Naive thymus-derived CD4-positive, alpha-beta T cell (primary cell): ENCODE measurements at places on chromosomes 16 and 17.

GRCh38 chr17:37541880-37542660, 52.4 kb downstream of the DUSP14 start:
- no peak for DNase-seq

DNA sequence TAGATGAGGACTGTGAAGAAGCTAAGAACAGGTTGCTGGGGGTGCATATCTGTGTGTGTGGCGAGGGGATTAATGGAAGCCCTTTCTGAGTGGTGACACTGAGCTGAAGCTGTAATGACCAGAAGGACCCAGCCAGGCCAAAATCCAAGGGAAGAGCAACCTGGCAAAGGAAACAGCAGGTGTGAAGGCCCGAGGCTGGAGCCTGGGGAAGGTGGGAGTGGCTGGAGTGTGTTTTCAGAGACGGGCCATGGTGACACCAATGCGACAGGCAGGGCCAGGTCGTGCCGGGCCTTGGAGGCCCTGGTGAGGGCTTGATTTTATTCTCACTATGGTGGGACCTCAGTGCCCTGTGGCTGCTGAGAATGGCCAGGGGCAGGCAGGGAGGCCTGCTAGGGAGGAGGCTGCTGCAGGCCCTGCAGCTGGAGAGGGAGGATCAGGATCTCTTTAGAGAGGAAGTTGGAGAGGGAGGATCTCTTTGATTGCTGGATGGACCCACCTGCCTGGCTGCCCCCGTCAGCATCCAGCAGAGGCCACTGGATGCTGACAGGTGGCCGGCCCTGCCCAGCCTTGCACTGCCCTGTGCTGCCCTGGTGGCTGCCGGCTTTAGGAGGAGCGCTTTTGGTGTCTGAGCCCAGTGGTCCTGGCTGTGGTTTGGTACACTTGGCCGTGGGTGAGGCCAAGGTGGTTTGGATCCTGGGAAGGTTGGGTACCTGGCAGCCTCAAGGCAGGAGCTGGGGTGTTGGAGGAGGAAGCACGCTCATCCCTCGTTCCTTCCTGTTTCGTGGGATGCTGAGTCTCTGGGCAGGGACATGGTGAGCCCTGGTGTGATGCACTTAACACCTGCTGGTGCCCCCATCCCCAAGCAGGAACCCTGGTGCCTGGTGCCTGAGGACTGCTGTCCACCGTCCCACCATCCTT, 188.3 kb downstream of the SEC14L1 start:
- no peak for DNase-seq

DNA sequence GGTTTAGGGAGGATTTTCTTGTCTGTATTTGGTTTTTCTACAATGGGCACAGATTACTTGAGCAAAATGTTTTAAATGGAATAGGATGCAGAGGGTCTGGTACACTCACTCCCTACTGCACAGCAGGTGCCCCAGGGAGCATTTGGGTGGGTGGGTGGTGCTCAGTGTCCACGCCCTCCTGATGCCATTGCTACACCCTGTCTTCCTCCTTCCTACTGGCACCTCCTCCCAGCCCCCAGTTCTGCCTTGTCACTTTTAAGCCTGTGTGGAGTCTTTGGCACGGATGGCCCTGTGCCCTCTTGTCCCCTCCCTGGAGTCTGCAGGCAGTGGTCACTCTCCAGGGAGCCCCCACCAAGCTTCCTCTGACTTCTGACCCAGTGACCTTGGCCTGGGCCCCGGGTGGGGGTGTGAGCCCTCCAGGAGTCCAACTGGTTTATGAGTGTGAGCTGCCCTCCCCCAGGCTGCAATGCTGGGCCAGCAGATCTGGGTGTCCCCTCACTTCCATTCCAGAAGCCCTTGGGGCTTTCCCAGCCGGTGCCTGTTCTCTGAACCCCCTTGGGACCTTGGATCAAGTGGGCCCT, 15.5 kb downstream of the LLGL2 start:
- DNase-seq: no peak

DNA sequence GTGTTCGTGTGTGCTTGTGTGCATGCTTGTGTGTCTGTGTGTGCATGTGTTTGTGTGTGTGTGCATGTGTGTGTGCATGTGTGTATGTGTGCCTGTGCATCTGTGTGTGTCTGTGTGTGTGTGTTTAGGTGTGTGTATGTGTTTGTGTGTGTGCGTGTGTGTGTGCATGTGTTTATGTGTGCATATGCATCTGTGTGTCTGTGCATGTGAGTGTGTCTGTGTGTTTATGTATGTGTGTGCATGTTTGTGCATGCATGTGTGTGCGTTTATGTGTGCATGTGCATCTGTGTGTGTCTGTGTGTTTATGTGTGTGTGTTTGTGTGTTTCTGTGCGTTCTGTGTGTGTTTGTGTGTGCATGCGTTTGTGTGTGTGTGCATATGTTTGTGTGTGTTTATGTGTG, 106.6 kb upstream of the TNRC6C start:
- DNase-seq: no peak

GRCh38 chr16:64370112-64370511, 751.8 kb downstream of the CDH11 start:
- DNase-seq: no peak

GRCh38 chr16:51888534-51888933, 658.4 kb downstream of the TOX3 start:
- no peak for DNase-seq

DNA sequence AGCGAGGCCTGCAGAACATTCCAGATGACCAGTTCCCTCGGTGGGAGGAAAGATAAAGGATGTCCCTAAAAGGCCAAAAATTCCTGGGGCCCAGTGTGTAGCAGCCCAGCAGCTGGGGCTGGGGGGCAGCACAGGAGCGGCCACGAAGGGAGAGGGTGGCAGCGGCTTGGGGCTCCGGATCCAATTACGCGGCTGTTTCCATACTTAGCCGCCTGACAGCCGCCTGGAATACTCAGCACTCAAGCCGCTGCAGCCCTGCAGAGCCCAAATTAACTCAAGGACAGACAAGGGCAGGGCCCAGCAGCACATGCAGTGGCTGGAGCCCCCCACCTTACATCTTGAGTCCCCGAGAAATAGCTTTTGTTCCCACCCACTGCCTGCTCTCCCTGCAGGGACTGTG, 1.3 kb downstream of the SRL start:
- DNase-seq: no peak

- peak; percentile 33 for DNase-seq
Measured at GRCh38 chr16:85330694-85331188, 218.5 kb upstream of the CIBAR2 start.

DNA sequence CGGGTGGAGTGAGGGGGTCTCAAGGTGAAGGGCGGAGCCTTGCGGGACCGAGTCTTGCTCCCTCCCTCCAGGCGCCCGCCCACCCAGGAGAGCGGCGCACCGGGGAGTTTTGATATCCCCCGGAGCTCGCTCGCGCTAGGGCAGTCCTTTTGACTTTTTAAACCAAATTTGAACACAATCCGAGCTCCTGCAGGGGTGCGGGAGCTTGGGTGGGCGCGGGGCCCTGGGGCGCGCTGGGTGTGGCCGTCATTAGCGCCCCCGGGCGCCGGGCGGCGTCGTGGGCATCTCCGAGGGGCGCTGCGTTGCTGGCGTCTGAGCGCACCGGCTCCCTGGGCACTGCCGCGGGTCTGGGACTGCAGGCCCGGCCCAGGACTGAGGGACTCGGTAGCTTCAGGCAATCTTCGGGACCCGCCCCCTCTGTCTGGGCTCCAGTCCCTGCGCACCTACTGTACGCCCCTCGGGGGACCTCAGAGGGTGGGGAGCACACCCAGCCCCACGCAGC, 10.9 kb downstream of the MAF start:
- no peak for DNase-seq

DNA sequence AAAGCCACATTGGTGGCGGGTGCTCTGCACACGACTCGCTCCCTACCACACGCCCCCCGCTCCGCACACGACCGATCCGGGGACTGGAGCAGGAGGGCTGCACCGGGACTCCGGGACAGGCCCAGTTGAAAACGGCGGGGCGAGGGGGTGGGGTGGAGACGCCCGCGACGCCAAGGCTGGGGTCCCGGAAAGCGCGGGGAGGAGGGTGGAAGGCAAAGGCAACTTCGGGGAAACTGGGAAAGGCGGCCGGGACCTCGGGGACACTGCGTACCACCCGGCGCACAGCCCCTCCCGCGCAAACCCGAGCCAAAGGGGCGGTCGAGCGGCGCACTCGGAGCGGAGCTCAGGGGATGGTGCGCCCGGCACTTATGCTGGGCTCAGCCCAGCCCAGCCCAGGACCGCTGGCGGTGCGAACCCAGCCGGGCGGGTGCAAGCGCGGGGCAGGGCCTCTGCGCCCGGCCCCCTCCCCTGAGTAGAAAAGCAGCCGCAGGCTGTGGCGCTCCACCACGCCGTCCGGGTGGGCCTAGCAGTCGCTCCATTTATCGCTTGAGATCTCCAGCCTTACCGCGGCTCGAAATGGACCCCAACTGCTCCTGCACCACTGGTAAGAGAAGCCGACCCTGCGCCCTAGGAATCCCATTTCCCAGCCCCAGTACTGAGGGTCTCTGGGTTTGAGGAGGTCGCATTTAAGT, at the start of gene MT1M:
Gene MT1M (plus strand): TSS at position 504 of the 692 bp plus-strand sequence. CDS start 73 bp downstream, at position 577.
- no peak for DNase-seq

- DNase-seq: no peak
Measured at GRCh38 chr16:12527071-12527470, 276.6 kb downstream of the CPPED1 start.

DNA sequence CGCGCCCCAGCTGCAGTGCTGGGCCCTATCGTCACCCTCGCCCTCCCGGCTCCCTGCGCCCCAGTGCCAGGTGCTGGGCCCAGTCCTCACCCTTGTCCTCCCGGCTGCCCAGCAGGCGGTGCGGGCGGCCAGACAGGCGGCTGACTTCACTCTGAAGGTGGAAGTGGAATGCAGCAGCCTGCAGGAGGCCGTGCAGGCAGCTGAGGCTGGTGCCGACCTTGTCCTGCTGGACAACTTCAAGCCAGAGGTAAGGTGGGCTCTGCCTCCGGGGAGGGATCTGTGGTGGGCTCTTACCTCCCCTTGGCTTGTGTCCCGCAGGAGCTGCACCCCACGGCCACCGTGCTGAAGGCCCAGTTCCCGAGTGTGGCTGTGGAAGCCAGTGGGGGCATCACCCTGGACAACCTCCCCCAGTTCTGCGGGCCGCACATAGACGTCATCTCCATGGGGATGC, 17.9 kb downstream of the QPRT start:
- no peak for DNase-seq

- DNase-seq: no peak
Measured at GRCh38 chr17:44501866-44502375, 1.3 kb downstream of the GPATCH8 start.

- peak; percentile 8 for DNase-seq
Measured at GRCh38 chr16:66695471-66695934, 1.0 kb downstream of the CMTM4 start.

DNA sequence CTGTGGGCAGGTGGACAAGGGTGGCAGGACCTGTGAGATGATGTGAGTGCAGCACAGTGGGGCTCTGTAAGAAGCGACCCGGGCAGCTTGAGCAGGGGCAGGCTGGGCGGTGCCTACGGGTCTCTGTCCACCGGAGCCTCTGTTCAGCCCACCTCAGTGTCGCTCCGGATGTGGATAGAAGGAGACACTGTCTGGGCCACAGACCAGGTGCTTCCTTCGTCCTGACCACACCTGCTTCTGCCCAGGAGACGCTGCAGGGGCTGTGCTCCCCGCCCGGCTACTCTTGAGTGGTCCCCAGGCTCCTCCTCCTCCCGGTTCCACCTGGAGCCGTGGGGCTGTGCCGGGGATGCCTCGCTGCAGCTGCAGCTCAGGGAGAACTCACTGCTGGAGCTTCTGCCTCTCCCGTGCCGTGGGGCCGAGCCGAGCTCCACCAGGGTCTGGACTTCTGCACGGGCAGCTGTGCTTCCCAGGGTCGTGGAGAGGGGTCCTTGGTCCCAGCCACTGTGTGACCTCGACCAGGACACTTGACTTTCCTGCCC, 21.5 kb downstream of the METRNL start:
- DNase-seq: no peak

DNA sequence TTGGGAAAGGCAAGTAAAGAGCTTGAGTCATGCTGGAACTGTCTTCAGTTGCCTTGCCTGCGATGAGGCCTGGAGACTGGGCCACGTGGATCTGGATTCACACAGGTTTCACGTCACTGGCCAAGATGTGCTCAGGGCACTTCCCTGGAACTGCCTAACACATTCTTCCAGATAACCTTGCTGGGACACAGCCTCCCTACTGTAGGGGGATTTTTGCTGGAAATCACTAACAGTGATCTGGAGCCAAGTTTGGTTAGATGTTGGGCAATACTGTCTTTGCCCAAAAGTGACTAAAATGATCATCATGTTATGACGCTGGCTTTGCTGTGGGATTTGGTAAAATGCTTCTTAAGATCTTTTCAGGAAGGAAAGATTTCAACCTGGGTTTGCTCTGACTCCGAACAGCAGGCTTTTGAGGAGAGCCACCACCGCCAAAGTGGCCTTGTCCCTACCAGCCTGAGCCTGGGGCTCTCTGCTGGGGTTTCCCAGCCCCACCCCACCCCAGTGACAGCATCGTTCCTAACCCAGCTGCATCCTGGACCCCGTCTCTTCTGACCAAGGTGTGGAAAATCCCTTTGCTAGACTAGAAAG, 14.7 kb downstream of the C1QTNF1 start:
- DNase-seq: no peak

GRCh38 chr17:49996121-49996494, 1.1 kb upstream of the DLX3 start:
- no peak for DNase-seq

GRCh38 chr17:81508639-81509206, 3.9 kb downstream of the ACTG1 start:
- DNase-seq: no peak

GRCh38 chr16:75644240-75645012, 3.0 kb downstream of the KARS1 start:
- DNase-seq: peak; percentile 39

DNA sequence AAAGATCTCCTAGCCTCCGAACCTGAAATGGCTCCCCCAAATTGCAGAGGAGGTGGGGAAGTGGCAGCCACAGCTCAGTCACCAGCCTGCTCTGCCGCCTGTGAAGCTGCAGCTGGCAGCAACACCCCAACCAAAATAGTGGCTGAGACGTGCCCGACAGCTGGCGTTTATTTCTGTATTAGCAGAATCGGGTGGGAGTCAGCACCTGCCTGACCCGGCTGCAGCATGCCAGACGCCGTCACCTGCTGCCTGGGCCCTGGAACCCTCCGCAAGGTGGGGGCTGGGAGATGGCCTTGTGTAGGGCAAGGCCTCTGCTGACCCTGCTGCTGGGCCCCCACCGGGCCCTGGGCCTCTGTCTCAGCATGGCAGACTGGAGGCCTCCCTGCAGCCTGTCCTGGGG, 17.5 kb upstream of the PABPN1L start:
- no peak for DNase-seq

DNA sequence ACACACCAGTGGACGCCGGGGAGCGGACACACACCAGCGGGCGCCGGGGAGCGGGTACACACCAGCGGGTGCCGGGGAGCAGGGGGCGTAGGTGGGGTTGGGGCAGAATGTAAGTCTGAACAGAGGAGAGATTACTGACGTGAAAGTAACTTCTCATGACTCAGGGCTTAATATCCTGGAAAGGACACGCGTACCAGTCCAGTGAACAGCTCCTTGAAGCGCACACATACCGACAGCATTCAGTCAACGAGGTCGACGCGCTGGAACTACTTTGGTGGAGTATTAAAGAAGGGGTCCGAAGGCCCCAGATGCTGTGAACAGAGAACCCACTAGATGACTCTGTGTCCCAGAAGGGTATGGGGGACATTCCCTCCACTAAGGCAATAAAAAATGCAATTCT, 129.6 kb downstream of the ENGASE start:
- DNase-seq: no peak
